ENCODE measurements at places on chromosomes 5 and 9.

DNA sequence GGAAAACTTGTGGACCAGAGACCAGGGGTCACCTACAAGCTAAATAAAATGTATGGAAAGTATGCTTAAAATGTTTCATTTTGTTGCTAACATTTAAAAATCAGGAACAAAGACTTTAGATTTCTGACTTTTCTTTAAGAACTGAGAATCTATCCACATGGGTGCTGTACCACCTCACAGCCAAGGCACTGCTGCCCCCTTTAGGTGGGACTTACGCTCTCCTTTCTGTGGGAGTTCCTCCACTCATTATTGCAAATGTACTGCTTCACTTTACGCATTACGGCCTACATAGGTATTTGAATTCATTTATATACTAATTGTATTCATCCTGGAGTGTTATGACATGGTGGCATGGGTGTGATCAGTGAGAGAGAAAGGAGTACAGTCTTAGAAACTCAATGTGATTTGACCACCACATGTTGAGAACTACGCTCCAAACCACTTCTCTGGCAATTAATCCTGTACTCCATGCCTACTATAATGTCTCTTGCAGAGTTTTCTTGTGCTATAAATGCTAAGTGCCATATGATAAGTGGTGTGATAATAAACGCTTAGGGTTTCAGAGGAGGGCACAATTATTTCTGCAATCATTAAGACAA is 24.7 kb upstream of the CETN3 start:
- peak; percentile 67 for DNase-seq

GRCh38 chr5:124546643-124547042 is 199.8 kb downstream of the ZNF608 start:
- peak; percentile 7 for DNase-seq

DNA sequence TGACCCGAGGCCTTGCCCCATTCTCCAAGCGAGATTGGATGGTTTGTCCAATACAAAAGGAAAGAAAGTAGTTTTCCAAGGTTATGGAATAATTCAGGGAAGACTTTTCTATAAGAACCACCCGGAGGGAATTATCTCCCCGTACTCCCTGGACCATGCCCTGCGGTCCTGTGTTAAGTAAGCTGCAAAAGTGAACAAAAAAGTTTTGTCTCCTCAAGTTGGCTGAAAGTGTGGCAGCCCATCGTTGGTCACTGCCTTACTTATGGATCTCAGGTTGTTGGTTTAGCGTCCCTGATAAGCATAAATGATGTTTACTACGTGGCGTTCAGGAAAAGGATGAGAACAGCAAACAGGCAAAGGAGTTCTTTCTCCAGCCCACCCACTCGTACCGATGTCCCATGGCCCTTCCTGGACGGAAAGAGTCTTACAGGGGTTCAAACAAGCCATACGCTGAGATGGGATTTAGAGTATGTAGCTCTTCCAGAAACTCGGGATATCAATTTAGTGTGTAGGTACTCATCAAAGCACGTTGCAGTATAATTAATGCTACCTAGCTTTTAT is 413 bp upstream of the AUH start:
- DNase-seq, result no peak

GRCh38 chr9:121768416-121769015 is 117.1 kb downstream of the DAB2IP start:
- no peak for DNase-seq

DNA sequence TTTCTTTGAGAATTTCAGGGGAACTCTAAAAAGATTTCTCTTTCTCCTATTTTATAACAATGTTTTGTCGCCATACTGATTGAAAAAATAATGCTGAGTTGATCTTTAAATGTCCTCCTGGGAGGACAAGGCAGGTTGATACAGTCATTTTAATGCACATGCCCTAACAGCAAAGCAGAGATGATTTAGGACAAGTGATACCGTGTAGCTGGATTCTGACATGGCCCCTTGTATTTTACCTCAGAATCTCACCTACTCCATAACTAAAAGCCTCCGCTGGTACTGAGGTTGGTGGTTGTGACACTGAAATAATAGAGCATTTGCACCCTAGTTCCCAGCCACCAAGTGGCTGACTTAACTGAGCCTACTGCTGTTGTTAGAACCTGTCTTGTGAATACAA is 811 bp upstream of the LRRTM2 start:
- DNase-seq, result no peak

- DNase-seq, result no peak
These were observed 205.8 kb downstream of the SEMA5A start for GRCh38 chr5:9340085-9340484.

DNA sequence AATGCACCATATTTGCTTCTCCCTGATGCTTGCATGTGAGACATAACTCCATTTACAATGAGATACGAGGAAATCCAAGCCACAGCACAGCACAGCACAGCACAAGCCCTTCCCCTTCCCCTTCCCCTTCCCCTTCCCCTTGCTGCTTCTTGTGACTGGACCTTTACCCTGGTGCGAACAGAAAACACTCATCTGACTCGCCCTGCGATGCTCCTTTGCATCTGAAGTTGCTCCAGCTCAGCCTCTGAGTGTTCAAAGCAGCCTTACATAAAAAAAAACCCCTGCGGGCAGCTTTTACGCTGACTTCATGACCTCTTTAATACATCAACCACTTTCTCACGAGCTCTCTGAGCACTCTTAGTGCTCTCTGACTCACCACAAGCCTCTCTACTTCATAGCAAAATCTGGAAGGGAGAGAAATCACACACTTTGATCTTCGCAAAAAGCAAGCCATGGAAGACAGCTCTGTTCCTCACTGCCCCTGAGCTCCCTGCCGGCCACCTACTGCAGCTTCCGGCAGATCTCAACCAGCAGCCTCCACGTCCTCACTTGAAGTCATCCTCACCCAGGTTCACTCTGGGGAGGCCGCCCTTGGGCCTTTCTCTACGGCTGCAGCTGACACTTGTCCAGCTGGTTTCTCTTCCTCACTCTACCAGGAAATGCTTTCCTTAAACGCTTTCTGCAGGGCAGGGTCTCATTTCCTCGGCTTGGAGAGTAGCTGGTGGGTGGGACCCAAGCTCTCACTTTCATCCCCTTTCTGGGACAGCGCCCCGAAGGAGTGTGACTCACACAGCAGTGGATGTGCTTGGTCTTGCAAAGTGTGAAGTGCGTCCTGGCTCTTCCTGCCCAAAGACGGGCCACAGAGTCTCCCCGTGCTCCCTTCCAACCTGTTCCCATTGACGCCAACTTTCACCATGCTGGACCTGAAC is 5.3 kb downstream of the SLC34A1 start:
- DNase-seq, result no peak

DNA sequence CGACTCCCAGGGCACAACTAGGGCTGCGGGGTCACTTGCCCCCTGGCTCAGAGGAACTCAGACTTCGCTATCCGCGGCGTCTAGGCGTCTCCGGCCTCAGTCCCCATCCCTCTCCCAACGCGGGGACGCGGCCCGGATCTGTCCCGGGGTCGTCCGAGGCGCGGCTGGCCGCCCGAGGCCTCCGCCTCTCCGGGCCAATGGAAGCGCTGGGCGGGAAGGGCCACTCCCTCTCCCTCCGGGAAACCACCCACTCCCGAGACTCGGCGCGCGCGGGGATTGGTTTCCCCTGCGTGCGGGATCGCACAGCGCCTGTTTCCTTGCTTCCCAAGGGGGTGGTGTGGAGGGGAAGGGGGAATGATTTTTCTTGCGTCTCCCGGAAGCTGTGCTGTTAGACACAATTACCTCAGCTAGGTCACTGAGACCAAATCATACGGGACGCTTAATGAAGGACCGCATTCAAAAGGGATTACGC is 38.3 kb downstream of the NR2F1 start:
- DNase-seq, result peak; percentile 40

- DNase-seq, result no peak
These were observed 86.3 kb upstream of the IRX1 start for GRCh38 chr5:3509290-3509689.

DNA sequence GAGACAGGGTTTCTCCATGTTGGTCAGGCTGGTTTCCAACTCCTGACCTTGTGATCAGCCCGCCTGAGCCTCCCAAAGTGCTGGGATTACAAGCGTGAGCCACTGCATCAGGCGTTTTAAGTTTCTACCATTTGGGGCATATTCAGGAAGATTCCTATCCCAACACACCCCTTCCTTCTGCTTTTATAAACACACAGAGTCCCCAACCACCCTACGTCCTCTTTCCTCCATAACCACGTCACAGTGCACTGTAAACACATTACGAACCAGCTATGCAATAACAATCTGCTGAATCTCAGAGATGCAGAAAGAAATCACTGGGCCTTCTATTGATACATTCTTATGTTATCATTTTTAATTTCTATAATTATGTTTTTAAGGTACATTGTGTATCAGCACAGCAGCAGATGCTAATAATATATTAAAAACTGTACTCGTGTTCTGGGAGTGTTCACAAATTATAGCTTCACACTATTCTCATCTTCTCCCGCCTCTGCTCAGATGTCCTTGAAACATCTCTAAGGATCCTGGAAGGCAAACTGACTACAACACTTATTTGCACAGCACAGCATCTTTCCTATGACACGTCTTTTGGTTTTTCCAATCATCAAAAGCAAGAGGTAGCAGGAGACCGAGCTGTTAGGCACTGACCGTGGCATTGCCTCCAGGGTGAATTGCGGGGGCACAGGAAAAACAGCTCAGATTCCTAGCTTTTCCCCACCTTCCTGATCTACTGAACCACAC is 60.2 kb downstream of the KCNIP1 start:
- no peak for DNase-seq

DNA sequence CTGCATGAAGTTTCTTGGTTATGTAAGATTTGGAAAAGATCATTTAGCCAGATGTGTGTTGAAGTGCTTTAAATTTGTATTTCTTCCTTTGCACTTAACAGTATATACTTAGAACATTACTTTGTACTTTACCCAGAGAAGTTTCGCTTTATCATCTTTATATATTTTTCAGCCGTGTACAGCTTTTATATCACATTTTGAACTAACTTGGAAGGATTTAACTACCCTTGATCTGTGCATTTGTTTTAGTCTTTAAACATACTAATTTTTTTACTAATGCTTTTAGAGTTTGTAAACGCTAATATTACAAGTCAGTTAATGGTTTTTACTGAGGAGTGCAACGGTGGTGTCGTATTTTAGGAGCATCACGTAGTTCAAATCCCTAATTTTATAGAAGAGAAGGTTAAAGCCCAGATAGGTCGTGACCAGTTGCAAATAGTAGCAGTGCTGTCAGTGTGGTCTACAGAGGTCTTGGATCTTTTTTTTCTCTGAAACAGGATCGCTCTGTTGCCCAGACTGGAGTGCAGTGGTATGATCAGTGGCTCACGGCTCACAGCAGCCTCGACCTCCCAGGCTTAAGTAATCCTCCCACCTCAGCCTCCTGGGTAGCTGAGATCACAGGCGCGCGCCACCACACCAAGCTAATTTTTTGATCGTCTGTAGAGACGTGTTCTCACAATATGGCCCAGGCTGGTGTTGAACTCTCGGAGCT is 2.0 kb downstream of the MATR3 start:
- DNase-seq, result no peak

DNA sequence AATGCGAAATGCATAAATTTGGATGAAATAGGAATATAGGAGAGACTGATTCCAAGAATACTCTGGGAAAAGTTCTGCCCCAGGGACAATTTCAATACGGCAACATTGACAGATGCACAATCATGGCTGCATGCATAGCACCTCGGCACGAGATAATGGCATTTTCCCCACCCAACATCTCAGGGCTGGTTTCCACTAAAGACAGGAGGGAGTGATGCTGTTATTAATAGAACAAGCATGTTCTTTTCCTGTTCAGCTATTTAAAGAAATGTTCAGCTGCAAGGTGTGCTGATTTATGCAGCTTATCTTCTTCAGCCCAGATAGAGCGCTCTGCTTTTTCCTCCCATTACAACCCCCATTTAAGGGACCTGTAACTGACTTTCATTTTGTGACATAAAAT is 740.2 kb downstream of the TLR4 start:
- DNase-seq, result no peak

- DNase-seq, result no peak
These were observed 41.7 kb upstream of the DENND4C start for GRCh38 chr9:19188771-19189170.

DNA sequence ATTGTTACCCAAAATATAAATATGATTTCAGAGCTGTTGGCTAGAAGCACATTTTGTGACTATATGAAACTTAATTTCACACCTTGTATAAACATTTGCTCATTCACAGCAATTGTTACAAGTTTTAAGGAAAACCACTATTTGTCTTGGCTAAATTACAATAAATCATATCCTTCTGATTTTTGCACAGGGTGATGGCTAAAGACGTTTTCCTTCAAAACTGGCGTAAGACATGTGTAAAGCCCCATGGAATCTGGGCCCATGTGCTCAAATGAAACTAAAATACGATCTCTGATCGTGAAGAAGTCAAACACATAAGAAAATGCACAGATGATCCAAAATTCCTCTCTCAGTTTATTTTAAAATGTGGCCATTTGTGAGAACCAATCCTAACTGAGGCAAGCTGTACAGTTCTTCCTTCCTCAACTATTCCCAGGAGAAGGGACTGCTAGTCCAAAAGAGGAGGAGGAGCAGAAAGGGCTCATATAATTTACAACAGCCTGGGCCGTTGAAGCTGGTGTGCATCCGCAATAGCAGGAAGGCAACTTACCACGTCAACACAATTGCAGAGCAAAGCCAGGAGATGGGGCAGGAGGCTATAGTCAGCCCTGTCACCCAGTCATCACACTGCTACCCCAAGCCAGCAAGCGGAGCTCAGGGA is 98.4 kb downstream of the MED27 start:
- no peak for DNase-seq

GRCh38 chr9:90600029-90600428 is 42.6 kb downstream of the DIRAS2 start:
- no peak for DNase-seq

GRCh38 chr9:121610638-121610953 is 40.8 kb upstream of the DAB2IP start:
- no peak for DNase-seq

DNA sequence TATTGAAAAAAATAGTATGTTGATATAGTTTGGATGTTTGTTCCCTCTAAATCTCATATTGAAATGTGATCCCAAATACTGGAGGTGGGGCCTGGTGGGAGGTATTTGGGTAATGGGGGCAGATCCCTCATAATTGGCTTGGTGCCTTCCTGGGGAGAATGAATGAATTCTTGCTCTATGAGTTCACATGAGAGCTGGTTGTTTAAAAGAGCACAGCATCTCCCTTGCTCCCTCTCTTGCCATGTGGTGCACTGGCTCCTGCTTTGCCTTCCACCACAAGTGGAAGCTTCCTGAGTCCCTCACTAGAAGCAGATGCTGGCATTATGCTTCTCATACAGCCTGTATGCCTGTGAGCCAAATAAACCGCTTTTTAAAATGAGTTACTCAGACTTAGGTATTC is 154.8 kb downstream of the ADAMTS6 start:
- peak; percentile 42 for DNase-seq

All from A673 (cell line).